T-cell (primary cell): ENCODE measurements at places on chromosomes 5 and 9.

DNA sequence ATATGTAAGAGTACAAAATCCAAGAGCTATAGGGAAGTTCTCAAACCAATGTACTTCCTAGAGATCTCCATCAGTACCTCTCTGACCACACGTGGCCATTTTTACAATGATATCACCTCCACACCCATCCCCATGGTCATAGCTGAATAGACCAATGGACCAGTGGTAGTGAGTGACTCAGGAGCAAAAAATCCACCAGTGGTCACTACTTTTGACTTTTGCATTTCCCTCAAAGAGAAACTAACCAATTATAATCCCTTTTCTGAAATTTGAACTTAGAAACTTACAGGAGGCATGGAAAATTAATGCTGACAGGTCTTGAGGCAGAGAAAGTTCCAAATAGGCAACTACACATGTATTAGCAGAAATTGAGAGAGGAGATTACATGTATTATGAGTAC lies 238.4 kb downstream of the TRPM3 start:
- no peak for DNase-seq

DNA sequence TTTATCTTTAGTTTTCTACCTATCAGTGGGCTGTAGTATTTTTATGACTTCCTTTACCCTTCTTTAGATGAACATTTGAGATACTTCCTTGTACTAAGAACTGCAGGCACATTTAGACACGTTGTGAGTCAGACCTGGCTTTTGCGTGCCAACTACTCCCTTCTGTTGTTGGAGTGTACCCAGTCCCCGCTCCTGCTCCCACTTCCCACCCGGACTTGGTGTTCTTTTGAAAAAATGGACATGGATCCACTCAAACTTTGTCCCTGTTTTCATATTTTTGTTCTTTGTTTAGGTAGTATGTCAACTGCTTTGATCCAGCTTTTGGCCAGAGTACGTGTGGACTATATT lies 60.7 kb downstream of the PARP8 start:
- no peak for DNase-seq

DNA sequence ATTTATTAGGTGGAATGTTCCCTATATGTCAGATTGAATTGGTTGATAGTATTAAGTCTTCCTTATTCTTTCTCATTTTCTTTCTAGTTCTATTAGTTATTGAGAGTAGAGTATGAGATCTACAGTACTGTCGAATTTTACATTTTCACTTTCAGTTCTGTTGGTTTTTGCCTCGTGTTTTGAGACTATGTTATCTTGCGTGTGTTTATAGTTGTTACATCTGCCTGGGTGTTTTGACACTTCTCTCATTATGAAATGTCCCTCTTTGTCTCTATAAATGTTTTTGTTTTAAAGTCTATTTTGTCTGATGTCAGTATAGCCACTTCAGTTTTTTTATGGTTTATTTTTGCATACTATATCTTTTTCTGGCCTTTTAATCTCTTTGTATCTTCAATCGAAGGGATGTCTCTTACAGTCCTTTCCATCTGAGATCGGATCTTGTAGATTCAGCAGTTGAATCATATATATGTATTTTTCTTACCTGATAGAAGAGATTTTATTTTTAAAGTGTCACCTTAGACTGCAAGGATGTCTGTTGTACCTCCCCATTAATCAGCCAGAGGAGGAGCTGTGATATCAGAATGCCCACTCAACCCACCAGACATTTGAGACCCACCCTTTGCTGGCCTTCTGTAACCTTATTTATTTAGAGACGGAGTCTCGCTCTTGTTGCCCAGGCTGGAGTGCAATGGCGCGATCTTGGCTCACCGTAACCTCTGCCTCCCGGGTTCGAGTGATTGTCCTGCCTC lies 20.7 kb downstream of the EHMT1 start:
- DNase-seq = no peak

- no peak for DNase-seq
These were observed 268.1 kb downstream of the DOCK8 start for GRCh38 chr9:482739-483138.

DNA sequence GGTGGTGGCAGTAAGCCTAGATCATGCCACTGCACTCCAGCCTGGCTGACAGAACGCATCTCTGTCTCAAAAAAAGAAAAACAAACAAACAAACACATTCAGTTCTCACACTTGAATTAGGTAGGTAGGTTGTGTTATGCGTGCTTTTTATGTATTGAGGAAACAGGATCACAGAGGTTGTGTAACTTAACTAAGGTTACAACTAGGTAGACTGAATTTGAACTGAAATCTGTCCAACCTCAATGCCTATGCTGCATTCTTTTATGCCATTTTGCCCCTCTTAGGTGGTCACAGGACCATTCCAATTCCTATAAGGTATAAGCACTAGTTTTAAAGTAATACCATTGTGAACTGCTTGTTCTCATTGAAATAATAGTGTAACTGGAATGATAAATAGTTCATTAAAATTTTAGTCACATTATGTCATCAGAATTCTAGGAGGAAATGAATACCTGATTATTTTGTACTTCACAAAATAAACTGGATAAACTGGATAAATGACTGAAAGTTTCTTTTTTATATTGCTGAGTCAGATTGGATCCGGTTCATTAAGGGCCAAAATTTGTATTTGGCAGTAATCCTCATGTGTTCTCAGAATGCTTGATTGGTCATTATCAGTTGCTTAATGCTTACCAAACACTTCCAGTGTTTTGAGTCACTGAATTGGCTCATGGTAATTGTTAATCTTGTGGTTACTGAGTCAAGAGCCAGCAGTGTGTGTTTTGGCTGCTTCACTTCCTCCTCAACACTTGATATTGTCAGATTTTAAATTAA lies 7.1 kb downstream of the UBAP1 start:
- DNase-seq = no peak

DNA sequence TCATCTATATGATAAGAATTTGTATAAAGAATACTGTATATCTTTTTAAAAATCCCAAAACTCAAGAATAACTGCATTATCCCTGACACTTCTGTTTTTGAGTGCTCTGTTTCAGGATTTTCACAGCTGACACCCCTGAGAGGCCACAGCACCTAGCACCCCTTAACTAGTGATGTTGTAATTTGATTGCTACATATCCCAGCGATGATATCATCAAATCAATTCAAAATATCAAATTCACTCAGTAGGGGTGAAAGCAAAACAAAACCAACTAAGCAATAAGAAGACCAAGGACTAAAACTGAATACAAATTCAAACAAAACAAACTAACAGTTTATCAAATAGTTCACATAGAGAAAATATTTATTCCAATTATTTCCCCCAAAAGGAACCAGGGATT lies 184.3 kb downstream of the MCTP1 start:
- DNase-seq = no peak

DNA sequence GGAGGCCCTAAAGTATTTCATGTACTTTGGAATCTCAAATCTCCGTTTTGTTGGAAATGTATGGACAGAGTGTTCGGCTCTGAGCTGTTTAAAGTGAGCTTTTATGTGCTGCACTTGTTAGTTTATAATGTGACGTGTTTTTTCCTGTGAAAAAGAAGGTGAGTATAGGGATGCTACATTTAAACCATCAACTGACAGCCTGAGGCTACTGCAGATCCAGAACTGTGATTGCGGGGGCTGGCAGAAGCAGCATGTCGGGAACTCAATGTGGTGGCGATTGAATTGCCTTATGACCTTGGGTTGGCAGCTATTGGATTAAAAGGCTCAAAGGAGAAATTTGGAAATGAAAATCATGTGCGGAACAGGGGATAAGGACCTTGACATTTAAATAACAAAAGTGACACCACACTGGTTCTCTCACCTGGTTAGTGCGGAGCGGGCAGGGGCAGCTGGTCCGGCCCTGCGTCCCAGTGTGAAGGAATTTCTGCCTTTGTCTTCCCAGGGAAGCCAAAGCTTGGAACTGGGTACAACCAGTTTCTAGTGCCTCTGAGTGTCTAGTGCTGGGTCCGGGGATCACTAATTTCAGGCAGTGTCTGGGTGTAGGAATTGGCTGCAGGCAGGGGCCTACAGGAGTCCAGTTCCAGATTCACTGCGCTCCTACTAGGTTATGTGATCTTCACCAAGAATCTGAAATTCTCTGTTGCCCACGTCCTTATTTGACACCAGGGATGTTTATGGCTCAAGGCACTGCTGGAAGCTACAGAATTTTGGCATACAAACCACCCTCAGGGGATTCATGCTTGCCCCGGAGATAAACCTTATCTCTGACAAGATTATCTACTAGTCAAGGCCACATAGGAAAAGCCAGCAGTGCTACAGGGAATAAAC lies 120.7 kb upstream of the ERCC6L2 start:
- DNase-seq = no peak

DNA sequence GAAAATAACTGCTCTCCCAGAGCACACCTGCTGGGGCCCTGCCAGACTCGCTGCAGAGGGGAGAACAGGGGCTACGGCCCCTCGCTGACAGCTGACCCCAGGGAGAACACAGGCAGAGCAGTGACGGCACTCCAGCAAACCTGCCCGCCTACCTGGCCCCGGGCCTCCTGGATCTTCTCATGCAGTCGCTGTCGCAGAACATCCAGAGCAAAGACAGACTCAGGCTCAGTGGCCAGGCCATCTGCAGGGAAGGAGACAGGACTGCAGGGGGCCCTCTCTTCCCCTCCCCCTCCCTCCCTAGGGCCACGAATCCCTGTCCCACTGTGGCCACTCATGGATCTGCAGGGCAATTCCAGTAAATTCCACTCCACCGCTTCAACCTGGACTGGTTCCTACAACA lies 2.4 kb downstream of the SURF6 start:
- no peak for DNase-seq

DNA sequence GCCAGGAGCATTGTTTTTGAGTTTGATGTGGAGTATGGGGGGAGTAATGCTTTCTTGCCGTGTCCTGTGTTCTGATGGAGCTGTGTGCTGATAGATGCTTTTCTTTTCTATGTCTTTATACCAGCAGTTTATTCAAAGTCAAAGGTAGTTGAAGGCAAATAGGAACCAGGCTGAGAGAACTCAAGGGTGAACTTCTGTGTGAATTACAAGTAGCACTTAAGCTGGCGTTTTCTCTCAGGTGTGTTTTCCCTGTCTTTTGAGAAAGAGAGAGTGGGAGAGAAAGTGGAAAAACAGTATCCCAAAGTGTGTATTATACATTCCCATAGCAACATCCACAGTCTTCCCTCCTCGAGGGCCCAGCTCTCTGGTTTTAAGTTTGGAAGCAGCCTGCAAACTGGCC lies 1.5 kb downstream of the TNFAIP8 start:
- DNase-seq = no peak

- DNase-seq = no peak
These were observed 53.4 kb downstream of the RNF145 start for GRCh38 chr5:159155960-159156359.

GRCh38 chr9:128706671-128707381 lies 4.5 kb downstream of the PKN3 start:
- DNase-seq = no peak

GRCh38 chr5:180286-180918 lies 10.9 kb upstream of the LRRC14B start:
- DNase-seq = no peak

DNA sequence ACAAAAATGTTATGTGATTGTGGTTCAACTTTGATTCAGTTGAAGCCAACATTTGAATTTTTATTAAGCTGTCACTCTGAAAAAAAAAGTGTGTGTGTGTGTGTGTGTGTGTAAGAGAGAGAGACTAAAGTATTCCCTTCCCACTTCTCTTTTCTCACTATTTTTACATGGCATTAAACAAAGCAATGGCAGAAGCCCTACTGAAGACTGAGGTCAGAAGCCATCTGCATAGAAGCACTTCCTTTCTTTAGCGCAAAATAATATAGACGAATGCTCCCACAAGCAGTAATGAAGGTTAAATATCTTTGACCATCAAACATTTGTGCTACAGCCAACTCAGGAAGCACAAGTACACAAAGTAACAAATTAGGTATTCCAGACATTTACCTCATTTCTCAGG lies 540.5 kb downstream of the KCTD16 start:
- no peak for DNase-seq

DNA sequence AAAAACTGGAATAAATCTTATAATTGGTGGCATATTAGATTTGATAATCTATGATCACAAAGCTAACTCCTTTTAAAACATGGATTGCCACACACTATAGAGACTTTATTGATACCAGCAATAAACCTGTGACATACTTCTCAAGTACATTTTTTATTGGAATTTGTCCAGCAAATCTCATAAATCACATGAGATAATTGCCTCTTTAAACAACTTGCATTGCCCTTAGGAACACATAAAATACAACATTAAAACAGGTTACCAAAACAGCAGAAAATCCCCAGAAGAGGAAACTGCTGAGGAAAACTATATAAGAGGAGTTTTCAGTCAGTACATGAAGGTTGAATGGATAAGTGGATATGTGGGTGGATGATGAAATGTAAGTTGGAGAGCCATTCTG lies 124.6 kb downstream of the SNCAIP start:
- no peak for DNase-seq
